Fibroblast of skin of scalp (primary cell): ENCODE measurements at places on chromosomes 1 and 21.
A peak's percentile ranks its signal among the peaks of the same experiment; 100 is the strongest.

GRCh38 chr1:96427616-96428015 is 294.0 kb upstream of the PTBP2 start:
- no peak for DNase-seq

GRCh38 chr1:15714406-15715136 is 21.5 kb upstream of the SLC25A34 start:
- DNase-seq: no peak

- DNase-seq: no peak
Measured at GRCh38 chr1:177174921-177175634, 4.3 kb downstream of the BRINP2 start.

DNA sequence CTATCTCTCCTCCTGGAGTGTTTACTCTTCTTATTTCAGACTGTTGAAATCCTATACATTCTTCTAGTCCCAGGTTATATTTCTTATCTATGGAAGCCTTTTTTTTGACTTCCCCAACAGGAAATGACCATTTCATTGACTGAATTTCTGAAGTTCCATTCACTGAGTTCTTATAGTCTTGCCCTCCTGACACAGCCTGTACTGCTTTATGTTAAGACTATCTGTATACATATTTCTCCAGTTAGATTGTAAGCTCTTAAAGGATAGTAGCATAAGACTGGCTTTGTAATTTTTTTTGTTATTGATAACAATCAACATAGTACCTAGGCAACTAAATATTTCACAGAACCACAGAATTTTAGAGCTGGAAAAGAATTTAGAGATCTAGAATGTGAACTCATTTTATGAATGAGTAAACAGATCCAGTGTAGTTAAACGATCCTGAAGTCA is 14.9 kb upstream of the MACF1 start:
- DNase-seq: peak; percentile 56

- no peak for DNase-seq
Measured at GRCh38 chr1:11575553-11575952, 78.7 kb downstream of the FBXO2 start.

DNA sequence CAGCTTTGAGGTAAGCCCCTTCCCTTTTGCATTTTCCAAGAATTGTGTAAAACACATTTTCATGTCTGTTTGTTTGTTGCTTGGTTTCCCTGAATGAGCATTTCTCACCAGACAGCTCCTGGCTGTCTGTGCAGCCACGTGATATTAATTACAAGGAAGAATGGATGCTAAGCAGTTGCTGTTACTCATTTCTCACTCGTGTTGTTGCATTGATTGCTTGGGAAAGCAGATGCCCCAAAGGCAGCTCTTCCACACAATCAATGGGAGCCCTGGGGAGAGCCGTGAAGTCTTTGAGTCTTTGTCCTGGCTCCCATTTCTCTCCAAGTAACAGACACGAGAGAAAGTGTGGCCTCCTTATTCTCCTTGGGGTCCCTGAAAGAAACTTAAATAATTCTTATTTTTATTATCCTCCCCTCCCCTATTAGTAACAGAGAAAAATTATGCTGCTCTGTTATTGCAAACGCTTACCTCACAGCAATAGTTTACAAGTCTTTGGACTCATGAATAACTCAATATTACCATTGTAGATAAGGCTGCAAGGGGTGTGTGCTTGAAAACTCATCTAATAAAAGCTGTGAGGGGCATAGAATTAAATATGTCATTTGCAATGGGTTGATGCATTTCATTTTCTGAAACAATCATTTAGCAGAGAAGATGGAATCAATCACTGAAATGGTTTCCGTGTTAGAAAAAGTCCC is 127.7 kb upstream of the CAMK1G start:
- DNase-seq: no peak

DNA sequence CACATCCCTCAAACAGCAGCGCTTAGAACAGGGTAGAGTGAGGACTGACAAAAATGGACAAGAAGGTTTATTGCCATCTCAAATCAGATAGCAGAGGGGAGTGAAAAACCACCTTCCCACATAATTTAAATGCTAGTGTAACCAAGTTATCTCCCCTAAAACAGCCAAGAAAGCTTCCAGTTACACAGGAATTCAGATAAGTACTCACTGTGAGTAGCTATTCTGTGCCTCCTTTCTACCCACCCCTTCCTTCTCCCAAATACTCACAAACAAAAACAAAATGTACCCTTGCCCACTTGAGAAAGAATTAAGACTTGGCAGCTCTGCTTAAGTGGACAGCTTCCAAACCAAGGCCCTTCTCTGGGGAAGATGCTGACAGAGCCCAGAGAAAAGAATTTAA is 9.1 kb downstream of the OTUD7B start:
- DNase-seq: no peak

GRCh38 chr21:29657240-29657989 is 282.4 kb downstream of the GRIK1 start:
- no peak for DNase-seq

- no peak for DNase-seq
Measured at GRCh38 chr1:198679535-198680173, 40.8 kb downstream of the PTPRC start.

DNA sequence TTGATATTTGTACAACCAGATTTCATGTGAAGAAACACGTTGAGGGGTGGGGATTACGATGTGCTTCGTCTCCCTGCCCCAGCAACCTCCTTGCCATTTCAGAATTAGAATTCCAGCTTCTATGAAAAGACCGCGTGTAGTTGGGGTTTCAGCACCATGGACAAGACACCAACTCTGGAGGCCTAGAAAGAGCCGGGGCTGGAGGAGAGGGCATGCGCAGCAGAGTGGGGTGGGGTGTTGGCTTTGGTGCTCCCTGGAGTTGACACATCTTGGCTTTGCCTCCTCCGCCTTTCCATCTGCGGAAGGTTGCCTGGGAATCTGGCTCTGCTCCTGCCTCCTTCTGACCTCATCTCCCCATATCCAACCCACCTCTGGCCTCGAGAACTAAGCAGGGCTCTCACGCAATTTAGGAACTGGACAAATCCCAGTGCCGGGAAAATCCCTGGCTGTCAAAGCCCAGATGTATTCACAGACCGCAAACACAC is 11.8 kb downstream of the HTR6 start:
- peak; percentile 67 for DNase-seq

- DNase-seq: no peak
Measured at GRCh38 chr1:12615865-12616708, 1.9 kb downstream of the DHRS3 start.

DNA sequence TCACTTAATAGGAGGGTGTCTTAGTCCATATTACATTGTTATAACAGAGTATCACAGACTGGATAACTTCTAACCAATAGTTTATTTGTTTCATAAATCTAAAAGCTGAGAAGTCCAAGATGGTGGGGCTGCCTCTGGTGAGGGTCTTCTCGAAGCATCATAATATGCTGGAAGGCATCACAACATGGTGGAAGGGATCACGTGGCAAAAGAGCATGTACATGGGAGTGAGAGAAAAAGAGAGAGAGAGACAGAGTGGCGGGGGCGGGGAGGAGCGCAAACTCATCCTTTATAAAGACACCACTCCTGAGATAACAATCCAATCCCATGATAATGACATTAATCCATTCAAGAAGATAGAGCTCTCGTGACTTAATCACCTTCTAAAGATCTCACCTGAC is 31.5 kb downstream of the CFHR5 start:
- DNase-seq: no peak

- no peak for DNase-seq
Measured at GRCh38 chr1:44932151-44932550, 54.2 kb downstream of the EIF2B3 start.

DNA sequence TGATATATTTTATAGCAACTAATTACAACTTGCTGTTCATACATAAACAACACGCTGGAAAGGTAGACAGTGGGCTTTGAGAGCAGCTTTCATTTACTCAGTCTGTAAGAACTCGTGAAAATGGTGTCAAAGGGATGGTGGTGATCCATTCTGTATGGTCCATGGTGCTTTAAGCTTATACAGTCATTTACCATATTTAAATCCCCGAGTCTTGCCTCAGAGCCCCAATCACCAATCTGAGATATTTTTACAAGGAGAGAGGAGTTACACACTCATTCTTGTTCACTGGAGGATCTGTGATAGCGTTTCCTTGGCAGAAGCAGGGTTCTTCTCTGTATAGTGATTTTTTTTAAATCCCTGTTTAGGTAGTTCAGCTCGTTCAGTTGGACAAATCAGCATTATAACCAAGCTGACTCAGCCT is 694.6 kb downstream of the USP25 start:
- DNase-seq: no peak

- DNase-seq: no peak
Measured at GRCh38 chr1:172001288-172001687, 160.0 kb downstream of the DNM3 start.

DNA sequence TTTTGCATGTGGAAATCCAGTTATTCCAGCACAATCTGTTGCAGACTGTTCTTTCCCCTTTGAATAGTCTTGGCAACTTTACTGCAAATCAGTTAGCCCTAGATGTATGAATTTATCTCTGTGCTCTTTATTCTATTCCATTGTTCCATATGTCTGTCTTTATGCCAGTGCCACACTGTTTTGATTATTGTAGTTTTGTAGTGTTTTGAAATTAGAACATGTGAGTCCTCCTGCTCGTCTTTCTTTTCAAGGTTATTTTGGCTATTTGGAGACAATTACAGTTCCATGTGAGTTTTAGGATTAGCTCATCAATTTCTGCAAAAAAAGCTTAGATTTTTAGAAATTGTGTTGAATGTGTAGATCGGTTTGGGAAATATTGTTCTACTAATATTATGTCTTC is 26.6 kb downstream of the WNT3A start:
- no peak for DNase-seq

DNA sequence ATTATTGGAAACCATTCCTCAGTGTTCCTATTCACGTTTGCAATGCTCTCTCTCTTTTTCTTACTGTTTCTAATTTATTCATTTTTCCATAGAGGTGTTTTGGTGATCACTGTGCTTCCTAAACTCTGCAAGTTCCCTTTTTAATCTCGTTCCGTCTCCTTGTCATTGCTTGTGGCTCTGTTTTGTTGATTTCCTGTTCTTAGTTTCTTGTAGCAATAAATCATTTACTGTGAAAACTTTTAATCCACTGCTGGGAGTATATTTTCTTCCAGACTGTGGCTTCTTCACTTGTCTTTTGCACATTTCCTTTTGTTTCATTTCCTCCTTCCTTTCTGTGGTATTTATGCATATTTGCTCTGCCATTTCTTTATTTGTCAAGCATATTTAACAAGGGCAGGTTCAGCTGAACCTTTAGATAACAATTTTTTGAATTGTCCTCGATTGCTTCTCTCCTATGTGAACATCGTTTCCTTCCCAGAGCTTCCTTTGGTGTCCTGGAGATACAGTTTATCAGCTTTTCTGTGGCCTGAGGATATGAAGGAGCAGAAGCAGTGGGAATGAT is 3.6 kb downstream of the B3GALT5 start:
- DNase-seq: no peak

DNA sequence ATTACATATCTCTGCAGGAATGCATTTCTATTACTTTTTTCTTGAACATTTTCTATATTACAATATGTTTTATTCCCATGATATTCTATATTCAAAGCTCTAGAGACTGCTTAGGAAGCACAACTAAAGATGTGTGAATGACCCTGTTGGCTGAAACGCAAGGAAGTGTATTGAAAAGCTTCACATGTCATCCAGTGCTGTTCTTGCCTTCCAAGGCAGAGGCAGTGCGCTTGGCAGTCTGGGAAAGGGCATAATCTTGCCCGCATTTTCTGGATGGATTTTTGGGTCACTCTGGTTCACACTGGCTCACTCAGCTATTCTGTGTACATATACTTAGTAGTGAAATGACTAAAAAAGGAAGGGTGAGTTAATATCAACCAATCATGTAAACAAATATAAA is 262.4 kb downstream of the PTPRC start:
- DNase-seq: no peak

DNA sequence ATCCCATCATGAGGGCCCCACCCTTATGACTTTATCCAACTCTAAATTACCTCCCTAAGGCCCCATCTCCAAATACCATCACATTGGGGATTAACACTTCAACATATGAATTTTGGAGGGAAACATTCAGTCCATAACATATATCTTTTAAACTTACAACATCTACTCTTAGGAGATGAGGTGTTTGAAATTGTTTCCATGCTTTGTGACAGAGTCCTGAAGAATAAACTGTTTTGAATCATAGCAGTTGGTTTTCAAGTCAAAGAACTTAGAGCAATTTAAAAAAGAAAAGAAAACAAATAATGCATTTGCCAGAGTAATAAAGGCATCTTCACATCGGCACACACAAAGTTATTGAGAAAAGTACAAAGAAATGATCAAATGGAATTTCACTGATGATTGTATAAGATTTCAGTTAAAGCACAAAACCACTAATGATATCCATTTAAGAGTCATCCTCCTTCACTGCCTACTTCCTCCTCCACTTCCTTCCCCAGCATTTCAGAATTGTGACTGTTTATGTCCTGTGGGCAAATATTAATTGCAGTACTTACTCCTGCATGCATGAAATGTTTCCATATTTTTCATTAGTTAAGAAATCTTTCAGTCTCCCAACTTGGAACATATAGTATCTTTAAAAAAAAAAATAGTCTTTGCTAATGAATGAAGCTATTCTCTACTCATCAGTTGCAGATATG is 202.0 kb downstream of the LRRC40 start:
- DNase-seq: no peak

DNA sequence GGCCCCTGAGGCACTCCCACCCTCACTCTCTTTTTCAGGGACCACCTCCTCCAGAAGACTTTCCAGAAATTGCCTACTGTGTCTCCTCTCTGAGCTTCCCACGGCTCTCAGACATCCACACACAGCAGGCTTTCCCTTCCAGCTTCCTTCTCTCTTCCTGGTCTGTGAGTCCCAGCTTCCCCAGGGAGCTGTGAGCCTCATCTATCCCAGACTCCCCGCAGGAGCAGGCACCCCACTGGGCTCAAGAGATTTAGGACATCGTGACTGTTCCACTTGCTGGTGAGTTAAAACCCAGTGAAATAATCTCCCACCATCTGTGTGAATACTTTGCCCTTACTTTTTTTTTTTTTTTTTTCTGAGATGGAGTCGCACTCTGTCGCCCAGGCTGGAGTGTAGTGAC is 22.0 kb upstream of the PRELP start:
- DNase-seq: peak; percentile 55

DNA sequence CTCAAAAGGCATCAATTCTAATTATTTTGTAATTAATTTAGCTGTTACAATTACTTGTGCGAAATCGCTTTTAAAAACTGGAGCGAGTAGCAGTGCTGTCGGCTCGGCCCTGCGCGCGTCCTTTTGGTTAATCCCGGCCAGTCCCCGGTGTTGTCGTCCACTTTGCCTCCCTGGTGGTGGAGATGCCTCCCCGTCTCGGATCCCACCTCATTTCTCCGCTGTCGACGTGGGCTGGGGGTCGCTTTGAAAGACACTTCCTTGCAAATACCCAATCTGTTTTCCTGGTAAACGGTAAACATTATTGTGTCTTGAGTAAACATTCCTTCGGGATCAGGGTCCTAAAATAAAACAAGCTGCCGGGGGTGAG is 3.7 kb downstream of the FOXD3 start:
- no peak for DNase-seq
